Lung (tissue), 17 donors: ENCODE measurements at places on chromosomes 12 and 14. TPM values are rescaled to one million over a fixed set of nuclear protein-coding genes. Genes with fewer than 3 reads are reported as not detected.

PROX2 gene
- not detected for polyA plus RNA-seq

ASCL1 gene
- 0.25 TPM for polyA plus RNA-seq

MYH7 gene
- 0.02 TPM for polyA plus RNA-seq

CLEC1B gene
- 0.57 TPM for polyA plus RNA-seq

PLEKHG7 gene
- polyA plus RNA-seq, result 0.81 TPM
